NCI-H446 (cell line): ENCODE measurements at places on chromosomes 5 and 9.

DNA sequence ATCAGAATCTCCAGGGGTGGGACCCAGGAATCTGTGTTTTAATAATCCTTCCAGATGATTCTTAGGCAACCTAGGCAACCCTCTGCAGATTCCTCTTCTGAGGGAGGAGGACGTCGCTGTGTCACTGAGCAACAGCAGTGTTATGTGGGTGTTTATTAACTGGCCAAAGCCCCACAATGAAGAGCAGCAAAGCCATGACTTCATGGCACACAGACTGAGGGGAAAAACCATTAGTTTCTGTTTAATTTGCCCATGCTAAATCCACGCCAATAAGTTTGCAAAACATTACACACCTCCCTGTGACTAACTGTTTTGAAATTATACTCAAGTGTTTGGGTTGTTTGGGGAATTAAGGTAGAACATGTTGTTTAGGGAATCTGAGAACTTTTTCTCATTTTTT lies 83.7 kb upstream of the TMED7 start:
- DNase-seq = no peak

- DNase-seq = no peak
Measured at GRCh38 chr5:159735749-159736660, 180.3 kb upstream of the ADRA1B start.

- DNase-seq = no peak
Measured at GRCh38 chr5:57770039-57770438, 287.4 kb upstream of the ACTBL2 start.

DNA sequence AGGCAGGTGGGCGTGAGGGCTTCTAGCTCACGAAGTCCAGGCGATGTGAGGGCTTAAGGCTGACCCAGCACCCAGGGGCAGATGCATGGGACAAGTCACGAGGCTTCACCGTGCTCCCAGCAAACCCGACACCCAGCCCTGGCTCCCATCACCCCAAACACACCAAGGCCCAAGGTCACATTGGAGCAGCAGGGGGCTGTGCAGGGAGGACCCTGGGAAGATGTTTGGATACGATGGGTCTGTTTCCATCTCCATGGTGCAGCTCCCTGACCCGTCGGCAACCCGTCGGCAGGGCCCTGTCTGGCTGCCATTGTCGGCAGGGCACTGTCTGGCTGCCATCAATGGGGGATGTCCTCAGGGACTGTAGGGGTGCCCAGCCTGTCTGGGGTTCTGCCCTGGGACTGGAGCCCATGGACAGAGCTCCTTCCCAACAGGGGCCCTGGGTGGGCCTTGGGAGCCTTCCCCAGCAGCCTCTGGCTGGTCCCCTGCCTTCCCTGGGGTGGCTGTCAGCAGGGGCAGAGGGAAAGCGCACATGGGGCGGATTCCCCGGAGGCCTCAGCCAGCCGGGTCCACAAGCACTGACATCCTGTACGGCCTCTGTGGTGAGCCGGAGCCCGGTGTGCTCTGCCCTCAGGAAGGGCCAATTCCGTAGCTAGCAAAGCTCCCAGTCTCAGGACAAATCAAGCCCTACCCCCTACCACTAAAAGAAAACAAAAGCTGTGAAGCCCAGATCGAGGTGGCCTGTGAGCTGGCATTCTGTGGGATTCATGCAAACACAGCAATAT lies 47.1 kb downstream of the NACC2 start:
- no peak for DNase-seq
